ENCODE measurements at places on chromosomes 4 and X.

- H3K27me3 ChIP-seq = no peaks in the 10 kb centered on the region
- no peak for DNase-seq
- no peak overlapping the region for H3K27ac ChIP-seq
- no peak overlapping the region for H3K4me3 ChIP-seq
- H3K36me3 ChIP-seq = no peaks in the 10 kb centered on the region
Observed at GRCh38 chrX:97167333-97167732, 283.6 kb downstream of the RPA4 start.

DNA sequence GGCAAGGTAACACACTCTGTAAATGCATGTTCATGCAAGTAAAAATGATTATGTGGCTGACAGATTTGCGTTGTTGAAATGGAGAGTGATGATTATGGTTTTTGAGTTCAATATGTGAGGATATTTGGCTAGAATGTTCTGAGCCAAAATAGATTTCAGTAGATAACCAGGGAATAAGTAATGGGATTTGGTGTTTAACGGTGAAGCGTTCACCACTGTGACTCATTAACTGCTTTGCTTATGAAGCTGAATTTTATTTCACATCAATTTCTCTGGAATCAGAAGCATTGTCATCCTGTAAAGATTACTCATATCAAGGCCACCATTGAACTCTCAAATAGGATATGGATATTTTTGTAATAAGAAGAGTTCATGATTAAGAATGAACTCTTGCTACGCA, 11.7 kb downstream of the AFP start:
- H3K4me1 ChIP-seq = no peaks in the 10 kb centered on the region
- no peaks in the 10 kb centered on the region for H3K27me3 ChIP-seq
- no peak overlapping the region for H3K27ac ChIP-seq
- H3K4me3 ChIP-seq = no peak overlapping the region
- H3K36me3 ChIP-seq = no peaks in the 10 kb centered on the region
- DNase-seq = no peak

DNA sequence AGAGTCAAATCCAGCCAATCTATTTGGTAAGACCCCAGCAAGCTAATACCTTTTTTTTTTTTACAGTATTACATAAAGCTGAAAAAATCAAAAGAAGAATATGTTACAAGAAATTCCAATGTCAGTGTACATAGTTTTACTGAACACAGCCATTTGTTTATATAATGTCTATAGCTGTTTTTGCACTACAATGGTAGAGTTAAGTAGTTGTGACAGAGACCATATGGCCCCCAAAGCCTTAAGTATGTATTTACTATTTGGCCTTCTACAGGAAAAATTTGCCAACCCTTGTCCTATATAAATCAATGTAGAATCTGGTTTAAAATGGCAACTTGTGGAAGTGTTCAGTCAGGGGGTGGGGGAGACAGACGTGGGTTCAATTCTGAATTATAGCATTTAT, 60.7 kb downstream of the ANTXR2 start:
- H3K4me3 ChIP-seq = no peak overlapping the region
- no peak overlapping the region for H3K27ac ChIP-seq

GRCh38 chr4:178242655-178243054, 800.4 kb upstream of the AGA start:
- no peaks in the 10 kb centered on the region for H3K27me3 ChIP-seq
- no peaks in the 10 kb centered on the region for H3K36me3 ChIP-seq
- no peak overlapping the region for H3K4me3 ChIP-seq
- no peak overlapping the region for H3K27ac ChIP-seq
- H3K4me1 ChIP-seq = no peaks in the 10 kb centered on the region

- H3K4me3 ChIP-seq = no peak overlapping the region
- DNase-seq = no peak
- no peak overlapping the region for H3K27ac ChIP-seq
- H3K36me3 ChIP-seq = no peaks in the 10 kb centered on the region
Observed at GRCh38 chr4:41413670-41414411, 124.1 kb upstream of the LIMCH1 start.

GRCh38 chr4:146763560-146763959, 124.9 kb downstream of the POU4F2 start:
- no peak overlapping the region for H3K4me3 ChIP-seq
- H3K36me3 ChIP-seq = no peaks in the 10 kb centered on the region
- no peak for DNase-seq
- H3K27ac ChIP-seq = no peak overlapping the region
- H3K4me1 ChIP-seq = no peaks in the 10 kb centered on the region

GRCh38 chrX:9285342-9285771, 179.5 kb upstream of the TBL1X start:
- no peak for DNase-seq
- H3K27me3 ChIP-seq = no peaks in the 10 kb centered on the region
- H3K4me1 ChIP-seq = no peaks in the 10 kb centered on the region
- no peak overlapping the region for H3K4me3 ChIP-seq

Measured in right atrium auricular region (tissue), 2 donors.